ENCODE measurements at places on chromosomes 1 and 21.

DNA sequence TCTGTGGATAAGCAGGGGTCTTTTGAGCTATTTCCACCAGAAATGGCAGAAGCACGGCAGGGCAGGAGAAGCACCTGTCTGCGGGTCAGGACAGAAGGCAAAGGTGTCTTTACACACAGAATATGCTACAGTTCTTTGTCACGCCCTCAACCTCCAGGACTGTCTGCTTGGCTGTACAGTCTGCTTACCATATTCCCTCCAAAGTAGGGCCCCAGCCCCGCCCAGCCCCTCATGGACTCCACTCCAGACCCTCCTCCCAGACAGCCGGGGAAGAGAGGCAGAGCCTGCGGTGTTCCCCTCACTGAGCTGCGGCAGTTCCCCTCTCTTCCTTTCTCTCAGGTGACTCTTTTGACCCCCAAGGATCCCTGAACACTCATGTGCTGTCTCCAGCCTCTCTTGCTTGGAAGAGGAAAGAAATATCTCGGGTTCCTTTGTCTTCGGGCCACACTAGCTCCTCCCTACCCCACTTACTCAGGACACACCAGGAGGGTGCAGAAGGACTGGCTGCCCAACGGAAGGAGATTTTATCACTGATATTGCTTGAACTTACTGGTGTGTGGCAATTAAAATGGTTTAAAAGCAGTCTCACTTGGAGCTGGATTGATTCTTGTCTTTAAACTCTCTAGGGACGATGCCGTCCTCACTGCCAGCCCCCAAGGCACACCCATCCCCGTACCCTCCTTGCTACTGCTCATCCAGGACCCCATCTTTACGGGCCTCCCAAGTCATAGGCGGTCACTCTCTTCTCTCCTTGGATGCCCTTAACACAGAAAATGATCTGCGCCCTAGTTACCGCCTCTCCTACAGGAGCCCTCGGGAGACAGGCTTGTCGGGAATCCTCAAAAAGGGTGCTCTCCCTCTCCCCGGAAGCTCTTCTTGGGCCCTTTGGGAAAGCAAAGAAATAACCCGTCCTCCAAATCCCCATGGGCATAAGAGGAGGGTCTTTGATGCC is 169.7 kb downstream of the TOMM20 start:
- no peak for DNase-seq

DNA sequence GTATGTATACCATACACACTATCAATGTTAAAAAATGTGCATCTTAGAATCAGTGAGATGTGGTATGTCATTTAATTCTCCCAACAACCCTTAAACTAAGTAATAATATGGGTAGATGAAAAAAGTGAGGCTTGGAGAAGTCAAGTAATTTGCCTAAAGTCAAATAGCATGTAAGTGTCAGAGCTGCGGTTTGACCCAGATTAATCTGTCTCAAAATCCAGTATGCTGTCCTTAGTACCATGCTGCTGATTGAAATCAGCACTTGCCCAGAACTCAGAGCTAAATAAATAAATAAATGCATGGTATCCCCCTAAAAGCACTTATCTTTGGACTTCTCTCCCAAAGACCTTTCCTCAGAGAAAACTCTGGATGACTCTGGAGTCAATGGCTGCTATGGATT is 16.7 kb downstream of the BCL9 start:
- no peak for DNase-seq

- no peak for DNase-seq
Observed at GRCh38 chr1:60886793-60887331, 195.5 kb upstream of the NFIA start.

DNA sequence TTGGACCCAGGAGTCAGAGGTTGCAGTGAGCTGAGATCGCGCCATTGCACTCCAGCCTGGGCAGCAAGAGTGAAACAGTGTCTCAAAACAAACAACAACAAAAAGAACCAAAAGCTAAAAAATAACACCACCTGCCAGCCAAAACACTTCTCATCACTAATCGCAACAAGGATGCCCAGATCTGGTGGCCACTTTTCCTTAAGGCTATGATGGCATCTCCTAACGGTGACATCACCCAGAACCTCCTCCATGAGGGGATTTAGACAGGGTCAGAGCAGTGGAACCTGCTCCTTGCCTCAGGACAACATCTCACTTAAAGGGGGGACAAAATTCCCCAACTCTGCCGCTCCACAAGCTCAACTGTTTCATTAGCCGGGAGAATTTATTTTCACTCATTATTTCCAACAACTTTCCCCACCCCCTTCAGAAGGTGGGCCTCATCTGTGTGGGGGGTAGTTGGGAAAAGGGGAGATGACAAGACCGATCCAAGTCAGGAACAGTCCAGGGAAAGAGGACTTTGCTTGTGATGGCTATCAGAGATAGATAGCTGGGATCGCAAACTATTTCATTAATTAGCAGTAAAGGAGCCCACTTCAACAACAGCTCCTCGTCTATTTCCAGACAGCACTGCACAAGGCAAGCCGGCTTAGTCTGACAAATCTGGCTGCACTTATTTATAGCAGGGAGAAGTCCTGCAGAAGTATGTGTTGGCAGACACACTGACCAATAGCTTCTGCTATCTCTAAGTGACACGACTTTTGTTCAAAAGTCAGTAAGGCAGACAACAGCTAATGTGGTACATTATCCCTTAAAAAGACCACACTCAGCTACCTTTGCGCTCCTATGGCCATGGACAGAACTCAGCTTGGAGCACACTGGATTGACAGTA is 2.6 kb downstream of the PABPC4 start:
- peak; percentile 71 for DNase-seq

GRCh38 chr1:64631346-64632034 is 113.4 kb upstream of the RAVER2 start:
- no peak for DNase-seq

DNA sequence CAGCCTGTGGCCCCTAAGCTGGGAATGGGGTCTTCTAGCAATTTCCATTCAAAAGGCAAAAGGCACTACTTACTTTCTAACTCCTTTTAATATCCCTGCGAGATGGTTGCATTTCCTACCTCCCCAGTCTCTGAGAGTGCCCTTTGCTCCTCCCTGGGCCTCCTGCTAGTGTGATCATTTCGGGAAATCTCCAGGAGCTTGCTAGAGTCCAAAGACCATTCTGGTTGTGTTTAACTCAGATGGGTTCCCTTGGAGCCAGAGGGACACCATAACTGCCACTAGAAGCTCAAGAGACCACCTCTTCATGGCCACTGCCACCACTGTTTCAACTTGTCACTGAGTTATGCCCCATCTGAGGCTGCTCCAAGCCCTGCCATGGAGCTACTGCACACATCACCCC is 34.4 kb upstream of the CYP4B1 start:
- DNase-seq: no peak

DNA sequence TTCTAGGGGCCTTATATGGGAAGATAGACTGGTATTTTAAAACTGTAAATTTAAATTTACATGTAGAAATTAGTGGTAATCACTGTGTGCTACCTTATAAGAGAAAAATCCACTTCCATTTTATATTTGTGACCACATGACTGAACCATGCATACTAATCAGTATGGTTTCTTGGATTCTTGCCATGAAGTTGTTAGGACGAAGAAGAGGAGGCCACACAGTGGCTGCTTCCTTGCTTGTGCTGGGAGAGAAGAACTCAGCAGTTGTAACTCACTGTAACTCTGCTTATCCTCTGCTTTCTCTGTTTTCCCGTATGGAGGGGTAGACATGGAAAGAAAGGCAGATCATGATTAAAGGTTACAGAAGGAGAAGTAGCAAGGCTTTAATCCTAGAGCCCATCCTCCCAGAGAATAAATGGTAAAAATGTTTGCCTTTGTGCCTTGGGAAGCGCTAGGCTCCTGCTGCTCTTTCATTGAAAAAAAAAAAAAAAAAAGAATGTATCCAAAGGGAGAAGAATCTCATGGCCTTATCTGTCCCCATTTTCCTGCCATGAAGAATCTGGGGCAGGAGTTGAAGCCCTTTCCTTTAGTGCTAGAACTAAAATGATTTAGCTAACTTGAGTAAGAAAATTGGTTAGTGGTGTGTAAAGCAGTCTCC is 32.4 kb downstream of the KCTD3 start:
- peak; percentile 87 for DNase-seq

DNA sequence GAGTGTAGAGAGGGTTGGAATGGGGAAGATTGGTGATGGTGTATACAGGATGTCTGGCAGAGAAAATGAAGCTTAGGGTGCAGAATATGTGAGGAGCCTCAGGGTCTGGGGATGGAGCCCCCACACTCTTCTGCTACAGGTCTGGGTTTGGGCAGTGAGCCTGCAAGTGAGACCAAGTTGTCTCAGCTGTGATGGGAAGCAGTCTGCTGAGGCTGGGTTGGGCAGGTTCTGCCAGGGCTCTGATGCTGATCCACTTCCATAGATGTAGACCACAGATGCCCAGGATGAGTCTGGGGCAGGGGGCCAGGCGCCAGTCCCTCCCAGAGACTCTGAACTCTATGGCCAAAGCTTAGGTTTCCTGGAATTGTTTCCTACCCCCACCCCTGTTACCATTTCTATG is 516.9 kb downstream of the PTPRU start:
- DNase-seq: no peak

Data from choroid plexus epithelial cell (primary cell).